BE2C (cell line): ENCODE measurements at places on chromosomes 1 and 21.

DNA sequence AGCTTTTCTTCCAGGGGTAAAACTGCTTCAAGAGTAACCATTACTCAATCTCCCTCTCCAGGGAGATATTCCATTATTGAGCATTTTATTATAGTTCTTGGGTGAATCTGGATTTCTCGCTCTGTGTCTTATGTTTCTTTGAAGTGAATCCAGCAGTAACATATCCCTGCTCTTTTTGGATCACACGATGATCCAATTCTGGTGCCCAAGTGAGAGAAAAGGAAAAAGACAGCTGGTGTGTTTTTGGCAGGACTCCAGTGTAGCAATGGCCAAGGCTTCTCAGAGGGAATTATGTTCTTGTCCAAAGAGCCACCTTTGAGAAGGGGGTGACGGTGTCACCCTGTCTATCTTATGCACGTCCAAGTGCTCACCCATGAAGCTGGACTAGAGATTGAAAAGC, 140.3 kb upstream of the ERRFI1 start:
- DNase-seq: no peak

DNA sequence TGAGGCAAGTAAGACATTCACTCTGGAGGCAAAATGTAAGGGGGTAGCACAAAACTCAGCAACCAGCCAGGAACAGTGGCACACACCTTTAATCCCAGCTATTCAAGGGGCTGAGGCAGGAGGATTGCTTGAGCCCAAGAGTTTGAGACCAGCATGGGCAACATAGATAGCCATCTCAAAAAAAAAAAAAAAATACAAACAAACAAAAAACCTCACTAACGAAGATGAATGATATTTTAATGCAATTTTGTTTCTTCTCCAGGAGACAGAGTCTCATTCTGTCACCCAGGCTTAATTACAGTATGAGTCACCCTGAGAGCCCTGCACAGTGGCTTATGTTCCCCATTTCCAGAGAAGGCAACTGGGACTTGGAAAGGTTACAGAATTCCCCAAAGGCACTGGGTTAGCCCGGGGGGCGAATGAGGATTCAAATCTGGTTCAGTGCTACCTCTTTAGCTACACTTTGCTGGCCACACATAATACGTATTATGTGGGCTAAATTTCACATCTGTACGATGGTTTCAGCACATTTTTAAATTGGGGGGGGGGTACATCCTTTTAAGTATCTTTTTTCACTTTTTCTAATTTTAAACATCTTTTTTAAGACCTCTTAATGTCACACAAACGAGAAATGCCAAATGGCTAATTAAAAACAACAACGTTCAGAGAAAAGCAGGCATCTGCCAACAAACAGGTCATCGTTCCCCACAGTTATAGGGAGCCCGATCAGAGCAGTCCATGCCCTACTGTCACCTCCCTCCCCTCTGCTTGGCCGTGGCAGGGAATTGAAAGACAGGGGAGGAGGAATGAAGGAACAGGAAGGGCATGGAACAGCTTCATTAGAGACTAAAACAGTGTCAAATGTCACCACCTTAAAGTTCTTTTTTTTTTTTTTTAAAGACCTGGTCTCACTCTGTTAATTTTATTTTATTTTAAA, 3.5 kb downstream of the CELA2A start:
- peak; percentile 74 for DNase-seq

DNA sequence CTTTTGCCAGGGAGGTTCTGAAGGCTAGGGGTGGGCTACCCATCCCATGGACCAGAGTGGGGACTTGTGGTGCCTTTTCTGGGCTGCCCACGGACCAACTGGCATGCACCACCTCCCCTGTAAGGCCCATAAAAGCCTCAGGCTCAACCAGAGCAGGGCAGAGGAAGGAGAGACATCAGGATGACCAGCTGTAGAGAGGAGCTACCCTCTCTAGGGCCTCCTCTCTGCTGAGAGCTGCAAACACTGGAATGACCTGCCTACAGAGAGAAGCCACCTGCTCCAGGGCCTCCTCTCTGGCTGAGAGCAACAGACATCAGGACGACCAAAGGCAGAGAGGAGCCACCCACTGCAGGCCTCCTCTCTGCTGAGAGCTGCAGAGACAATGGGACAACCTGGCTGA, 140.9 kb downstream of the EIF4G3 start:
- no peak for DNase-seq

GRCh38 chr1:158931055-158931737, at the start of gene PYHIN1:
TSS of gene PYHIN1 (plus strand) at chr1:158931552. CDS start at chr1:158936911, 5,359 bp downstream.
- DNase-seq: no peak

DNA sequence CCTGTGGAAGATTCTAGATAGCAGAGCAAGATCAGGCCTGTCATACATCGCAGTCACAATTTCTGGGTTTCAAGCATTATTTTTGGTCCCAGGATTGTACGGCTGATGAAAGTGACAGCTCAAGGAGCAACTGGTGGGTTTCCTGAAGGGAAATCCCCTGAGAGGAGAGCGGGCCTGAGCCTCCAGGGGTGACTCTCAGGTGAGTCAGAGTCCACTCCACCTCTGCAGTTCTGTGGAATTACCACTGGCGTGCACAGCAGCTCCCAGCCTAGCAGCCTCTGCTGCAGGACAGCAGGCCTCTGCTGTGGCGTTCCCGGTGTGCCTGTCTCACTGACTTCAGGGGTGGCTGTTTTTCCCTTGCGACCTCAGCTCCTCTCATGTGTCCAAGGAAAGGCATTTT, 24.4 kb downstream of the SLC66A1 start:
- DNase-seq: no peak
